T-helper 1 cell (primary cell): ENCODE measurements at places on chromosomes 12 and 14.

DNA sequence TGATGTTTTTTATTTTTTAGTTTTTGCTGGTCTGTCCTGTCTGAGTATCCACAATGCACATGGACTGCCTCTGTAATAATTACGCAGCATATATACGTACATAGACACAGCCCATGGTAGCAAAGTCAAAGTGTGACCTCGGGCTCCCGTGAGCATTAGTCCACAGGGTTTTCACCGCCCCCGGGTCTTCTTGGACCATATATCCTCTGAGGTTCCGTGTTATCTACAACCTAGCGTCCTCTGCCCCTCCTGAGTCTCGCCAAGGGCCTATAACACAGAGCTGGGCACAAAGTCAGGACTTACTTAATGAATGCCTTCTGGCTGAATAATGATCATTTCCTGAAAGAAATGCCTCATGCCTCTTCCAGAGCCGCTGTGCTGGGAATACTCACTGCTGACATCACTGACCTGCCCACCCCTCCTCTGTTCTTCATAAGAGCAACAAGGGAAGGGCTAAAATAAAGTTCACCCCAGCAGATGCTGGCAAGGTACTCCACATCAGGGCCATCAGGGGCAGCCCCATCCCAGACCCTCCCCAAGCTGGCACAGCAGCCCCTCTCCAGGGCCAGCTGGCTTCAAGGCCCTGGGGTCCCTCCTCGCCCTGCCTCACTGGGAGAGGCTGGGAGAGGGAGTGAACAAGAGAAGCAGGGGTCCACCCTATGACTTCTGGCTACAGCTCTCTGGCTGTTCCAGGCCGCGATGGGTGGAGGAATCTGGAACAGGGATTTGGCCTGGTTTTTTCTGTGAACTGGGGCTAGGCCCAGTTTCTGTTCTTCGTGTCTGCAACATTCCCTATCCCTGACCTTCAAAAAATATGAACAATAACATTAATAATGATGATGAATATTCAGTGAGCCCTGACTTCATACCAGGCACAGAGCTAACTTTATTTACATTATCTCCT is 7.9 kb downstream of the HDAC7 start:
- DNase-seq = no peak

- DNase-seq = no peak
Measured at GRCh38 chr12:48291511-48291910, 59.2 kb downstream of the ZNF641 start.

GRCh38 chr12:117013726-117014125 is 85.5 kb downstream of the TESC start:
- DNase-seq = no peak

GRCh38 chr12:31710021-31710818 is 18.6 kb downstream of the AMN1 start:
- DNase-seq = no peak

DNA sequence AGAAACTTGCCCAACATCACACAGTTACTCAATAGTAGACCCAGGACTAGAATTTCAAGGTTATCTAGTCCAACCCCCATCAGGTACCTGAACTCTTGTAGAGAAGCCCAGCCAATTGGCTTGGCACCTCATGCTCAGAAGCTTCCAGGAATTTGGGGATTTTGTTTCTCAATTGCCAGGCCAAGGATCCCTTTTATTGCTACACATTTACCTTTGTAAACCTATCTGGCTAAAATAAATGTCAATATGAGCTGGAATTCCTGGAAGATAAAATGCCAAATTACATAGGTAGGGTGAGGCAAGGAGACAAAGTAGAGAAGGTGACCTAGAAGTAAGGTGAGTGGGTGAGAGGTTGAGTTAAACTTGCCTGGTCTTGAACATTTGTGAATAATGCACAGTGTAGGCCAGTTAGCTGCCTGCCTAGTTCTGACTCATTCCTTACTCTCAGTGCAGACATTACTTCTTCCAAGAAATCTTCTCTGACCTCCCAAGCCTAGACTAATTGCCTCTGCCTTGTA is 36.3 kb downstream of the SDR9C7 start:
- no peak for DNase-seq

- no peak for DNase-seq
Measured at GRCh38 chr14:53432378-53432802, 279.3 kb upstream of the DDHD1 start.

- peak; percentile 63 for DNase-seq
Measured at GRCh38 chr14:77026930-77027537, 1.5 kb downstream of the IRF2BPL start.

DNA sequence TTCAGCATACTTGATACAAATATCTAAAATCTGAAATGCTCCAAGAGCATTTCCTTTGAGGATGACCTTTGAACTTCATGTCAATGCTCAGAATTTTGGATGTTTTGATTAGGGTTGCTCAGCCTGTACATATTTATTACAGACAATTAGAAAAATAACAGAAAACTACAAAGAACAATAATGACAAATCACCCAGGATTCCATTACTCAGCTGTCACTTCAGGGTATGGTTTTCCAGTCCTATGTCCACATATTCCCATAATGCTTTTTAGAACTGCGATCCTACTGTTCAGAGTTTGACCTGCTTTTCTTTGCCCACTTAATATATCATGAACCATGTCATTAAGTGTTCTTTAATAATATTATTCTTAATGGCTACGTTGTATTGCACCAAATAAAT is 11.4 kb downstream of the DLGAP5 start:
- DNase-seq = no peak

GRCh38 chr12:89181271-89181920 is 170.9 kb downstream of the DUSP6 start:
- no peak for DNase-seq

DNA sequence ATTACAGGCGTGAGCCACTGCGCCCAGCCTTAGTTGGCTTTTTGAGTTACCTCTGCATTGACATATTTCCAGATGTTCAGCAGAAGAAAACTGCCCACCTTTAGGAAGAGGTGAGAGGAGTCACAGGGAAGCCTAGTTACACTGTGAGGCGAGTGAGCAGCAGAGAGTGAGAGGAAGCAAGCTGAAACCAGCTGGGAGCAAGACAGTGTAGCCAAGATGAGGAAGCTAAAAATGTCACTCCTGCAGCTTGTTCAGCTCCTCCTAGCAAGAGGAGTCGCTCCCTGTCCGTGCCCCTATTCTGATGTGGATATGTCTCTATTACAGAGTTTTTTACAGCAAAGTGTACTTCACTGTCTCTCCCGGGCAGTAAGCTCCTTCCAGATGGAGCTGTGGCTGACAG is 127.6 kb downstream of the GXYLT1 start:
- no peak for DNase-seq

GRCh38 chr14:44036248-44036647 is 470.8 kb downstream of the FSCB start:
- DNase-seq = no peak

DNA sequence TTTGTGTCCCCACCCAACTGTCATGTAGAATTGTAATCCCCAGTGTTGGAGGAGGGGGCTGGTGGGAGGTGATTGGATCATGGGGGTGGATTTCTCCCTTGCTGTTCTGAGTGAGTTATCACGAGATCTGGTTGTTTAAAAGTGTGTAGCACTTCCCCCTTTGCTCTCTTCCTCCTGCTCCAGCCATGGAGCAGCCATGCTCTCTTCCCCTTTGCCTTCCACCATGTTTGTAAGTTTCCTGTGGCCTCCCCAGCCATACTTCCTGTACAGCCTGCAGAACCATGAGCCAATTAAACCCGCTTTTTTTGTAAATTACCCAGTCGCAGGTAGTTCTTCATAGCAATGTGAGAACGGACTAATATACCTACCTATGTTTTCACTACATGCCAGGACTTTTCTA is 2.6 kb upstream of the POC1B start:
- no peak for DNase-seq

- no peak for DNase-seq
Measured at GRCh38 chr12:38465020-38465419, 148.4 kb downstream of the ALG10B start.

- DNase-seq = no peak
Measured at GRCh38 chr12:45655743-45656142, 73.8 kb upstream of the ARID2 start.

- DNase-seq = no peak
Measured at GRCh38 chr12:67299526-67299925, 30.4 kb downstream of the CAND1 start.

DNA sequence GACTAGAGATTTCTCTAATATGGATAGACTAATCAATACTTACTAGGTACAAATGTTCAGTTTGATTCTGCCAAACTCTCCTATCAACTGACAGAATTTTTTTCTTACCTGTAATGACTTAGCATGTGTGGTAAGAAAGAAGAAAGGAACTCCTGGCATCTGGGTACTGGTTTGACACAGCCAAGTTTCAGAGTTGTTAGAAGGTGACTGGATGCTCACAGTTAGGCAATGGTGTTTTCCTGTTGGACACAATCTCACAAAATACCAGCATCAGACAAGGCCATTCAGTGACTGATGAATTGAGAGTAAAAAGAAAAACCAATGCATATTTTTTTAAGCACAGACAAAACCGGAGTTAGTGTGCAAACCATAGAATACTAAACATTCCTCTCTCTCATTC is 4.2 kb downstream of the MUCL1 start:
- peak; percentile 51 for DNase-seq

- no peak for DNase-seq
Measured at GRCh38 chr12:109736552-109737108, 23.0 kb downstream of the FAM222A start.

GRCh38 chr12:25926536-25926935 is 31.9 kb upstream of the RASSF8 start:
- DNase-seq = no peak

- DNase-seq = no peak
Measured at GRCh38 chr12:1827826-1828805, 7.8 kb downstream of the LRTM2 start.

- DNase-seq = no peak
Measured at GRCh38 chr14:55610713-55611370, 30.8 kb downstream of the KTN1 start.

DNA sequence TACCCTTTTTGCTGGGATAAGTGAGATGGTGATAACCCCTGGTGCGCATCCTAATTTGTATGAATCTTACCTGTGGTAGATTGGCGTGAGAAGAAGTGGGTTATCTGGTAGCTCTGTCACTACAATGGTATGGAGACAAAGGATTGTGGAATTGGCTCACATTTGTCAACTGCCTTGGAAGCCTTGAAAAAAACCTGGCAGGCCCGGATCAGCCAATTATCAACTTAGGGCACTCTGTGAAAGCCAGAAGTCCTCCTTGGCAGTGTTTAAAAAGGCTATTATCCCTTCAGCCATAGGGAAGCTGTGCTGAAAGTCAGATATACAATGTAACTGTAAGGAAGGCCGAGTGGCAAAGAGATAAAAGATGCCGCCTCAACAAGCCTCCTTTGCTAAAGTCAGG is 56.5 kb downstream of the WASHC3 start:
- DNase-seq = no peak

- no peak for DNase-seq
Measured at GRCh38 chr14:101186544-101186943, 283.0 kb upstream of the RTL1 start.

DNA sequence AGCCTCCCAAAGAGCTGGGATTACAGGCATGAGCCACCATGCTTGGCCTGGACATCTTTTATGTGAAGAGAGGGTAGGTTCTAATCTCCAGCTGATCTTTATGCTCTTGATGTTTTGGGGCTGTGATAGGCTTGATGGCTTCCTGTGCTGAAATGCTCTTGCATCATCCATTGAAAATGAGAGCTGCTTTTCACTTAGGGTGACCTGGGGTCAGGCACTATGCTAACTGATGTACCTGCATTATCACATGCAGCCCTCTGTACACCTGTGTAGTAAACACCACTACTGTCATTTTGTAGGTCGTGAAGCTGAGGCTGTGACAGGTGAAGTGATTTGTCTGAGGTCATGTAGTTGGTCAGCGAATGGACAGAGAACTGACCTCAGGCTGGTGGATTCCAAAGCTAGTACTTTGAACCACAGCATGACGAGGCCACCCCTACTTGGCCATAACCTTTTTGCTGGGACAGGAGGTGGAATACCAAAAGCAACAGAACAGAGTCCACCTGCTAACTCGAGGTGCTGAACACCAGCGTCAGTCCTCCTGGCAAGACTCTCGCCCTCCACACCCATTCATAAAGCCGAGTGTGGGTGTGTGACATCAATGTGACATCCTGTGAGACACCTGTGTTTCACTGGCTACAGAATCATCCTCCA is 69.1 kb downstream of the C12orf75 start:
- no peak for DNase-seq

GRCh38 chr12:11752403-11753149 is 103.1 kb downstream of the ETV6 start:
- DNase-seq = no peak

- DNase-seq = no peak
Measured at GRCh38 chr12:32780071-32780470, 24.4 kb upstream of the YARS2 start.

DNA sequence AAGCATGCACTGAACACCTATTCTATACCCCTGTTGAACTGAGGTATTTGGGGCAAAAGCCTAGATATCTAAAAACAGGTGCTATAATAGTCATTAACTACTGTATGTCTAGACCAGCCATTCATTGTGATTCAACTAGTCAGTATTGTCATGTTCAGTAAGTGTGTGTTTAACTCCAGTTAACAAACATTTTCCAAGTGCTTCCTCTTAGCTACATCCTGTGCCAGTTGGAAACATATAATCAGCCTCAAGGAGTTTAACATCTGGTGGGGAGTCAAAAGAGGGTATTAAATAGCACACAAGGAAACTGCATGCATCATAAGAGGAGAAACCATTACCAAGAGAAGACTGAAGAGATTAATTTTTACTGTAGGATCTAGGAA is 20.4 kb downstream of the TMTC1 start:
- no peak for DNase-seq

GRCh38 chr12:26867080-26867479 is 34.1 kb upstream of the ITPR2 start:
- DNase-seq = no peak

DNA sequence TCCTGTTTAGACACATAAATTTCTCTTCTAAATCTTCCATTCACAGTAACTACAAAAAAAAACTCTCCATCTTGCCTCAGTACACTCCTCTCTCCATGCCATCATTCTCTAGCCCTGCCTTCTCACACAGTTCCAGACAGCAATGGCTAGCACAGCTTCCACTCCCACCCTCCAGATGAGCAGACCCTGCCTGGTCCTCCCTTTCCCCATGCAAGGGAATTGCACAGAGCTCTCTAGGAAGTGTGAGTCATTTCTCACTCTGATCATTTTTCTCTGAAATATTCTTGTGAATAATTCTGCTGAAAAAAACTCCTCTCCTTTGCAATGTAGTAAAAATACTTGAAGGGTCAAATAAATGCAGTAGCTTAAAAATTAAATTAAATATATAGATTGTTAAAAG is 170.6 kb downstream of the BMP4 start:
- DNase-seq = no peak

DNA sequence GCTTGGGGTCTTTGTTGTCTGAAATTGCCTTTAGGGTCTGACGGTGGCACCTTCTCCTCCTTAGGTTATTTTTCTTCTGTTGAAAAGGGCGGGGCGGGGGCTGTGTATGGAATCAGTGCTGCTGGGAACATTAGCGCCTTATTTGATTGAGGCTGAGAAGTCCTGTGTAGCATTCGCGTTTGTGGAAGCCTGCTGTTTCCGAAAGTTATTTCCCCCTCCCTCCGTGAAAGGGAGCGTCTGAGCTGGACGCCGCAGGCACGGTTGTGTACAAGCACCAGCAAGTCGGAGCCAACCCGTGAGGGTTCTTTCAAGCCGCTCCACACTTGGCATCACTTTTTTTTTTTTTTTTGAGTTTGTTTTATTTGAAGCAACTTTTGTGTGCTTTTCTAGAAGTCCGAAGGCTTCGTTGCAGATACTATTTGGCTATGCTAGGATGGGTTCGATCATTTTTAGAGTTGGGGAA is 1.1 kb downstream of the SYNE2 start:
- peak; percentile 43 for DNase-seq
